ENCODE measurements at places on chromosomes 6 and 20.

GRCh38 chr6:33600761-33601160 lies 20.4 kb upstream of the ITPR3 start:
- no peak for DNase-seq

GRCh38 chr20:64101731-64102621 lies 5.4 kb downstream of the NPBWR2 start:
- peak; percentile 71 for DNase-seq

DNA sequence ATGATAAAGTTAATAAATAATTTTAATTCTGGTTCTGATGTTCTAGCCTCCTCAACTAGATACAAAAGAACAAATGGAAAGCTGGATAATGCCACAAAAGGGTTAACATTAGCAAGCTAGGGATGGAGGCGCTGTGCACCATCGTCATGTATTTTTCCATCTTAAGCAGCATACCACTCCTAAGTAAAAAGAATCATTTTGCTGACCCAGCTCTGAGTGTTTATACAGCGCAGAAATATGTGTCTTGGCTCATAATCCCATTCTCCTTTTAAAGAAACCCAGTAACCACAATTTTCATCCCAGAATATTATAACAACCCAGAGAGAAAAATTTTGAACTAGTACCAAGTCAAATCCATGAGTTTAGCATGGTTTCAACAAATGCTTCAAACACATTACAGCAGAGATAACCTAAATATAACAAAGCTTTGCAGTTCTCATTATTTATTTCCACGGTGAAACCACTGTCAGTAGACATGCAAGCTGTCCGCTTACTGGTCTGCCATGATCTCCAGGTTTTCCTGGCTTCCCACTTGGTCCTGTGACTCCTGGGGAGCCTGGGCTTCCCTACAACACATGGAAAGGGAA lies 111.1 kb downstream of the COL12A1 start:
- no peak for DNase-seq

DNA sequence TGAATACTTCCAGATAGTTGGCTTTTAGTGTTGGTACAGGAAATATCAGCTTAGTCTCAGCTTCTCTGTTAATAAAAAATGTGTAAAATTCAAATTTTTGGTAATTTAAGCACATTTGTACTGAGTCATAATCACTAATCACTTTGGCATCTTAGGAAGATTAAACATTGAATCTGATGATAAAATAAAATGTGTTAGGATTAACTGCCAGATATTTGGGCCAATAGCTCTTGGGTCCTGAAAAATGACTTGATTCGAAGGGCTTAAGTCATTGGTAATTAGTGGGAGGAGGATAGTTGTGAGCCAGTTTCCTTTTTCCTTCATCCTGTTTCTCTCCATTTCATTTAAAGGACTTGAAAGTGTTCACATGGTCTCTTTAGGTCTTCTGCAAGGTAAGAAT lies 426.1 kb downstream of the RFPL4B start:
- no peak for DNase-seq

DNA sequence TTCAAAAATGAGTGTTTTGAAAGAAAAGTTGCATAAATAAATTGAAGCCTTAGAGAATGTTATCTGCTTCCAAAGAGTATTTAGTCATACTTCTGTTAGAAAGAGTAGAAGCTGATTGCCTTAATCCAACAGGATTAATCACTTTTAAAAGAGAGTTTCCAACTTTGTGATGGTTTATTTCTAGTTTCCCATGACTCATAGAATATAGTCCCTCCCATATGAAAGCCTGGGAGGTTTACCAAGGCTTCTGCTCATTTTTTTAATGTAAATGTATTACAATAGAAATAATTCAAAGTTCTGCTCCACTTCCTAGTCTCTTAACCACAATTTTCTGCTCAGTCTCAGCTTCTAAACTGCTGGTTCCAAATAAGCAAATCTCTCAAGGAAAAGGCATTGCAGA lies 118.0 kb upstream of the IRAK1BP1 start:
- DNase-seq, result peak; percentile 22

DNA sequence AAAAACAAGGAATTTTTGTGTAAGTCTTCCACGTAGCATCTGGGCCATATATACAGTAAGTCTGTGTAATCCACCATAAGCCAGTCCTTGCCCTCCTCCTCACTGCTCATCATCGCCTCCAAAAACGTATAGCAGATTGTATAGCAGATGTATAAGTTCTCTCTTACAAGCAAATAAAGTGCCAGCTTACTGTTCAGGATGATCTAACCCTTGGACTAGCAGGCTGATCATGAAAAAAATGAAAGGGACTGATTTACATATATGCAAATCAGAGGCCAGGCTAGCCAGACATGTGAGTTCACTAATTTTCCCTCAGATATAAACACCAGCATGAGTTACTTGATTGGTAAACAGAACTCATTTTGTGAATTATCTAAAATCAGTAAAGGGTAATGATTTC lies 171.5 kb downstream of the LY86 start:
- no peak for DNase-seq

Data from DMS53 (cell line).